ENCODE measurements at places on chromosomes 11 and 22. TPM values are rescaled to one million over a fixed set of nuclear protein-coding genes. Genes with fewer than 3 reads are reported as not detected.

DNA sequence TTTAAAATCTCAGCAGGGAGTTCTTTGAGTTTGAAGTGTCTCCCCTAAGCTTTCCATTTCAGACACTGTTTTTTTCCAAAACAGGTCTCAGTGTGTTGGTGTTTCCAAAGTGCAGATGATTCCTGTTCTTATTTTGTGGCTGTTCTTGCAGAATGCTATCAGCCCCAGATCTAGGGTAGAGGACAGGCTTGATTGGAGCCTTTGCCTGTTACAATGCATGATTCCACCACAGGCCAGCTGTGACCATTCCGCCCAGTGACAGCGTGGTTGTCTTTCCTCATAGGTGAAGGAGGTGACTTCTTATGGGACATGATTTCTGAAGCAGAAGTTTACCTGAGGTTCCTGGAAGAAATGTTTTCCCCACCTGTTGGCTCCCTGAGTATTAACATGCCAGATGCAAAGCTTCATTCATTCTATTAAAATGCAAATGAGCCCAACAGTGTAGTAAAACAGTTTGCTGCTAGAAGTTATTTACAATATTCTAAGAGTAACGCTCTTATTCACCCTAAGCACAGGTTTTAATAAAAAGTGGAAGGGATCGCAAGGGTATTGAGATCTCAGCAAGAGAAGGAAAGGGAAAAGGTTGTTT is 36.9 kb upstream of the BIRC3 start:
- peaks cover 2% of the 10 kb centered on the region for H3K36me3 ChIP-seq
- H3K4me3 ChIP-seq, result no peak overlapping the region
- no peak for DNase-seq
- peaks cover 8% of the 10 kb centered on the region for H3K4me1 ChIP-seq

- no peak overlapping the region for H3K27ac ChIP-seq
- peaks cover 27% of the 10 kb centered on the region for H3K27me3 ChIP-seq
- no peak overlapping the region for H3K4me3 ChIP-seq
- no peak for DNase-seq
These were observed 465.2 kb downstream of the MIAT start for GRCh38 chr22:27122574-27122973.

GRCh38 chr22:28015046-28015425 is 96.0 kb upstream of the PITPNB start:
- H3K4me1 ChIP-seq, result no peaks in the 10 kb centered on the region
- H3K4me3 ChIP-seq, result no peak overlapping the region

DNA sequence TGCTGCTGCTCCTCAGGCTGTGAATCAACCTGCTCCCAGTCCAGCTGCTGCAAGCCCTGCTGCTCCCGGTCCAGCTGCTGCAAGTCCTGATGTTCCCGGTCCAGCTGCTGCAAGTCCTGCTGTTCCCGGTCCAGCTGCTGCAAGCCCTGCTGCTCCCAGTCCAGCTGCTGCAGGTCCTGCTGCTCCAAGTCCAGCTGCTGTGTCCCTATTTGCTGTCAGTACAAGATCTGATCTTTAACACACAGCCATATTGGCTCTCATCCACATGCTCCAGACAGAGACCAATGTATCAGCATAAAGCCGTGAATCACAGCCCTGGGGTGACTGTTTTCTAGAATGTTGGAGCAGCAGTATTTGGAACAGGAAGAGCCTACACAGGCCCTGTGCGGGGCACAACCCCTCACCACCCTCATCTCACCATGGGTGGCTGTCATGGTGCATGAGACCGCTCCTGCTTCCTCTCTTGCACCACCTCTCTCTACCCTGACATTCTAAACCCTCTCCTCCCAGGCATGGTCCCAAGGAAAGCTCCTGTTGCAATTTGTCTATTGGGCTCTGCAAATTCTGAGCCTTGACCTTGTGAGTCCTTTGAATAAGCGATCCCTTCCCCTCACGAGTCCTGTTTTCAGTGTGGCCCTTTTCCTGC is 3.5 kb downstream of the KRTAP5-10 start:
- DNase-seq, result no peak
- H3K36me3 ChIP-seq, result peaks cover 8% of the 10 kb centered on the region
- peaks cover 57% of the 10 kb centered on the region for H3K27me3 ChIP-seq

DNA sequence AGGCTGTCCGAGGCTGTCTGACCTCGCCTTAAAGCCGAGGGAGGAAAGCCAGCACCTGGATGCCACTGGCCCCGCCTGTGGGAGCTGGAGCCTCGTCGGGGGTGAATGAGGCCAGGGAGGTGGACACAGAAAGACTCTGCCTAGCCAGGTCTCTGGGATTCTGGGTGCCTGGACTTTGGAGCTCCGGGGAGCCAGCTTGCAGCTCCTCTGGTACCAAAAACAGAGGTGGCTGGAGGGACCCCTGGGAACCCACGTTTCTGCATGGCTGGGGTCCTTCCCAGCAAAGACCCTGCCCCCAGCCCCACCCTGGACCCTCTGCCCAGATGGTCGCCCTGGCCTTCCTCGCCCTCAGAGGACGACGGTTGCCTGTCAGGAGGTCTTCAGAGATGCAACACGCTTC is 239.7 kb downstream of the BRD1 start:
- no peaks in the 10 kb centered on the region for H3K27me3 ChIP-seq
- peaks cover 2% of the 10 kb centered on the region for H3K36me3 ChIP-seq
- H3K4me1 ChIP-seq, result peaks cover 4% of the 10 kb centered on the region
- H3K27ac ChIP-seq, result no peak overlapping the region
- no peak for DNase-seq

Gene OR8K1
- total RNA-seq, result not detected

DNA sequence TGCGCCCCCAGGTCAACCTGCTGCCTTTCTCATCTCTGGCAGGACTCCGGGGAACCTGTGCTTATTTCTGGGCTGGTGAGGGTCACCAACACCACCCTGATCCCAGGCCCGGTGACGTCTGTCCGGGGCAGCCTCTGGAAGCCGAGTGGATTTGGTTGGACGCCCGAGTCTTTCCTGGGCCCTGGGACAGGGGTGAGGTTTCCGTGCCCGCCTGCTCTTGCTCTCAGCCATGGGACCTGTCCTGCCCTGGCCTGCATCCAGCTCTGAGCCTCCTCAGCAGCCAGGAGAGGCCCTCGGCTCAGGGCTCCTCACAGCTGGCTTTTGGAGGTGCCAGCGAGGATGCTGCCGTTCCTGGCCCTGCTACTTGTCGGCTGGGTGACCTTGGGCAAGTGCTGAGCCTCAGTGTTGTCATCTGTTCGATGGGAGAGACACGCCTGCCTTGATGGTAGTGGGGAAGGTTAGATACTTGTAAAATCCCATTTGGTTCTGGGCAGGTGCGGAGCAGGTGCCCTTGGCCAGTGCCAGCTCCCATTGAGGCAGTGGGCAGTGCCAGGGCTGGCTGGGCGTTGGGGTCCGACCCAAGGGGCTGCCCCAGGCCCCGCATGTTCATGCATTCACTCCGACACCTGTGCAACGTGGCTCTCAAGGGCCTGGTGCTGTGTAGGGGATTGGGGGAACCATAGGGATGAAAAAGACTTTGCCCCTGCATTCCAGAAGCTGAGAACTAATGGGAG is 58.9 kb upstream of the THY1 start:
- peaks cover 5% of the 10 kb centered on the region for H3K36me3 ChIP-seq
- H3K4me1 ChIP-seq, result peaks cover 12% of the 10 kb centered on the region
- H3K27ac ChIP-seq, result no peak overlapping the region
- H3K4me3 ChIP-seq, result no peak overlapping the region
- DNase-seq, result no peak
- peaks cover 79% of the 10 kb centered on the region for H3K27me3 ChIP-seq

- H3K27me3 ChIP-seq, result peaks cover 52% of the 10 kb centered on the region
- no peak for DNase-seq
- H3K4me1 ChIP-seq, result peaks cover 8% of the 10 kb centered on the region
- no peak overlapping the region for H3K4me3 ChIP-seq
These were observed 115.8 kb upstream of the IGLL5 start for GRCh38 chr22:22771696-22772377.

- DNase-seq, result no peak
- no peak overlapping the region for H3K4me3 ChIP-seq
- no peaks in the 10 kb centered on the region for H3K36me3 ChIP-seq
- no peak overlapping the region for H3K27ac ChIP-seq
- peaks cover 2% of the 10 kb centered on the region for H3K4me1 ChIP-seq
- H3K27me3 ChIP-seq, result peaks cover 53% of the 10 kb centered on the region
These were observed 17.8 kb upstream of the OAF start for GRCh38 chr11:120192831-120193625.

DNA sequence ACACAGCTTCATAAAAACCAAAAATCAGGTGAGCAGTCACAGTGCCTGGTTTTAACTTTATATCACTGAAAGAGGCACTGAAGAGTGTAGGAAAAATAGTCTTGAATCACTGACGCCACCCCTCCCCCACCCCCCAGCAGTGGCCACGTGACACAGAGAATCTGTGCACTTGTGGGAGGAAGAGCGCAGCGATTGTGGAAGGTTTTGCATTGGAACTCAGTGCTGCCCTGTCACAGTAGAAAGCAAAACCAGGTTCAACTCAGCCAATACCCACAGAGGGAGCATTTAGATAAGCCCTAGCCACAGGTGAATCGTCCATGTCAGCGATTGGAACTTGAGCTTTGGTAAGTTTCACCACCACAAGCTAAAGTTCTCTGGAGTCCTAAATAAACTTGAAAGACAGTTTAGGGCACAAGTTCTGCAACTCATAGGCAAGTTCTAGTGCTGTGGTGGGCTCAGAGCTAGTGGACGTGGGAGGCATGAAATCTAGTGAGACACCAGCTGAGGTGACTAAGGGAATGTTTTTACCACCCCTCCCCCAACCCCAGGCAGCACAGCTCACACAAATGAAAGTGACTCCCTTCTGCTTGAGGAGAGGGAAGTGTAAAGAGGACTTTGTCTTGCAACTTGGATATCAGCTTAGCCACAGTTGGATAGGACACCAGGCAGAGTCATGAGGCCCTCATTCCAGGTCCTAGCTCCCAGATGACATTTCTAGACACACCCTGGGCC is 13.3 kb downstream of the OR52B2 start:
- H3K4me3 ChIP-seq, result no peak overlapping the region
- no peaks in the 10 kb centered on the region for H3K4me1 ChIP-seq
- no peaks in the 10 kb centered on the region for H3K36me3 ChIP-seq
- no peak overlapping the region for H3K27ac ChIP-seq
- peaks cover 23% of the 10 kb centered on the region for H3K27me3 ChIP-seq

DNA sequence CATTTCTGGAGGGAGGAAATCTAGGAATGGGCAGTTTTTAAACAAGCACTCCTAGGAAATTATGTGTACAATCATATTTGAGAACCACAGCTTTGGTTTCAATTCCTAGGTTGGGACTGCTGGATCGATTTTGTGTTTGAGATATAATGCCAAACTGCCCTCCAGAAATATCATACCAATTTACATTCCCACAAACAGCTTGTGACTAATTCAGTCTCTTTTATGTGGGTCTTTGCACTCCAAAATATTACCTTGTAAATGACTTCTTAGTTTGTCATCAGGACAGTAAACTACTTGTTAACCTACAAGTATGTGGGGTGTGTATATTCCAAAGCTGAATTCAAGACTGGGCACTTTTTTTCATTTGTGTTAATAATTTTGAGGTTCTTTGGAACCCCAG is 9.8 kb upstream of the BARX2 start:
- H3K36me3 ChIP-seq, result no peaks in the 10 kb centered on the region
- peaks cover 59% of the 10 kb centered on the region for H3K27me3 ChIP-seq
- H3K4me1 ChIP-seq, result no peaks in the 10 kb centered on the region
- no peak for DNase-seq
- H3K27ac ChIP-seq, result no peak overlapping the region
- no peak overlapping the region for H3K4me3 ChIP-seq

DNA sequence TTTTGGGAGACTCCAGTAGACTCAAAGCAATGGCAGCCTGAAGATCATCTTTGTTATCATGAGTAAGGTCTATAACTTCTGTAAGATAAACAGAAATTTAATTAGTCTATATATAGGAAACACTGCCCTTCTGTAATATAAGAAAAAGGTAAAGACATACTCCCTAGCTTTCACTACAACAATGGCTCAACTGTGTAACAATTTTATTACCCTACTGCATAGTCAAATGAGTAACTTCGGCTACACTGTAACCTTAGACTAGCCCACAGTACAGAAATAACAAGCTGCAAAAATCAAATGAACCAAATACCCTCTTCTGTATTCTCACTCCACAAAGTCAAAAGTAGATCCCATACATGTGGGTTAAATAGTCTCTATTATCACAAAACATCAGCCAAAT is 33.7 kb downstream of the USP28 start:
- H3K36me3 ChIP-seq, result peaks cover 6% of the 10 kb centered on the region
- H3K27ac ChIP-seq, result peak overlapping the region; percentile 2
- H3K4me1 ChIP-seq, result peaks cover 3% of the 10 kb centered on the region
- no peaks in the 10 kb centered on the region for H3K27me3 ChIP-seq
- no peak for DNase-seq

Gene C11orf86
- not detected for total RNA-seq

Gene CSNK2A3
- total RNA-seq, result 0.26 TPM

Gene PGR
- total RNA-seq, result not detected

GRCh38 chr11:105000167-105000566 is 22.8 kb downstream of the CASP5 start:
- H3K4me3 ChIP-seq, result no peak overlapping the region
- H3K36me3 ChIP-seq, result no peaks in the 10 kb centered on the region
- no peak overlapping the region for H3K27ac ChIP-seq
- peaks cover 6% of the 10 kb centered on the region for H3K4me1 ChIP-seq

Gene CD3D
- 313 TPM for total RNA-seq

DNA sequence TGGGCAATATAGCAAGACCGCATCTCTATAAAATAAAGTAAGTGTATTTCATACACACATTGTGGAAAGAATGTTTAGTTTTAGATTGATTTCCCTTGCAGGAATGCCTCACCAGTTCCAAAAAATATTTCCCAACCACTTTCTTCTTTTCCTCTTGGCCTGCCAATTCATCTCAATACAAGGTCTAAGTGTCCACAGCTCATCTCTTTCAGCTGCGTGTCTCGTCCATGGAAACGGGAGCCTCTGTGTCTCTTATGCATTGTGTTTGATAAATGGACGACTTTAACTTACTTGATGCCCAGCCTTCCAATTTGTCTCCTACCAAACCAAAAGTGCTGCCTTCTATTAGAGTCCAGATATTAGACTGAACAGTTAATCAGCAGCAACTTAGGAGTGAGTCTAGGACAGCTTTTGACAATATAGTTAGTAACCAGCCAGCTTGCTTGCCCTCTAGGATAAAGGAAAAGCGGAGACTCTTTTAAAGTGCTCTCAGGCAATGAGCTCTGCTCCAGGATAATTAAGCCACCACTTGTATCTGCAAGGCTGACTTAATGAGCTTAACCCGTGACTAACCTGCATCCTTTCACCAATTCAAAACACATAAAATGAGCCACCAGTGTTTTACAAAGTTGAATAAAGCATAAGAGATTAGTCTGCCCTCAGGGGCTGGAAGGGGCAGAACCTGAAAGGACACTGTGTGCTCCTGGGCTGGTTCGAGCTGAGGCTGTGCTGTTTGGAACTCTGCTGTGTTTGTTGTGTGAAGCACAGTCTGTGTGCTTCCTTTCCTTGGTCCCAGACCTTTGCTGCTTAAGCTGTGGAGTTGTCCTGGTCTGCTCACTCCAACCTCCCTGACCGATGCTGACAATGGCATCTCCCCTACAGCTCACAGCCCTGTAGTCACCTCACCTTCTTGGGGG is 27.5 kb downstream of the FBXO7 start:
- peaks cover 11% of the 10 kb centered on the region for H3K4me1 ChIP-seq
- H3K27me3 ChIP-seq, result no peaks in the 10 kb centered on the region
- no peak for DNase-seq
- H3K27ac ChIP-seq, result no peak overlapping the region
- H3K4me3 ChIP-seq, result no peak overlapping the region

- peaks cover 17% of the 10 kb centered on the region for H3K4me1 ChIP-seq
- peaks cover 75% of the 10 kb centered on the region for H3K27me3 ChIP-seq
- peak overlapping the region; percentile 79 for H3K27ac ChIP-seq
- H3K4me3 ChIP-seq, result peak overlapping the region; percentile 87
- DNase-seq, result no peak
These were observed 22.3 kb upstream of the NRGN start for GRCh38 chr11:124717421-124717785.

- DNase-seq, result no peak
- H3K27ac ChIP-seq, result peak overlapping the region; percentile 99
- peaks cover 3% of the 10 kb centered on the region for H3K36me3 ChIP-seq
- H3K27me3 ChIP-seq, result no peaks in the 10 kb centered on the region
- peaks cover 50% of the 10 kb centered on the region for H3K4me1 ChIP-seq
- peak overlapping the region; percentile 85 for H3K4me3 ChIP-seq
These were observed 39.2 kb downstream of the PTPRJ start for GRCh38 chr11:48019595-48019994.

All from T-helper 17 cell (primary cell).